ENCODE measurements at places on chromosomes 6 and 20. TPM values are rescaled to one million over a fixed set of nuclear protein-coding genes. Genes with fewer than 3 reads are reported as not detected.

PTK7 gene
- total RNA-seq: 83.3 TPM

DNAAF9 gene
- 10.9 TPM for total RNA-seq

BTBD9 gene
- total RNA-seq: 11.2 TPM

ABCC10 gene
- 18.0 TPM for total RNA-seq

ECT2L gene
- not detected for total RNA-seq

TRIM10 gene
- total RNA-seq: not detected

GLP1R gene
- 0.23 TPM for total RNA-seq

AGPAT1 gene
- total RNA-seq: 52.6 TPM

LTB gene
- not detected for total RNA-seq

DEFB132 gene
- 2.2 TPM for total RNA-seq

C6orf52 gene
- not detected for total RNA-seq

OSTM1 gene
- total RNA-seq: 44.6 TPM

HTR1E gene
- not detected for total RNA-seq

CRISP3 gene
- 0.55 TPM for total RNA-seq

GPX5 gene
- not detected for total RNA-seq

CDK19 gene
- total RNA-seq: 41.4 TPM

ERVFRD-1 gene
- total RNA-seq: not detected

COL21A1 gene
- 13.3 TPM for total RNA-seq

CST5 gene
- total RNA-seq: not detected

FOXQ1 gene
- total RNA-seq: 20.3 TPM

LRRC73 gene
- 4.0 TPM for total RNA-seq

CD93 gene
- total RNA-seq: 13.9 TPM

ZBP1 gene
- 0.14 TPM for total RNA-seq

TFAP2A gene
- 16.0 TPM for total RNA-seq

HLA-DQA1 gene
- 2.4 TPM for total RNA-seq

CALHM4 gene
- 0.57 TPM for total RNA-seq

PNPLA1 gene
- total RNA-seq: not detected
